Small intestine (tissue), 16 donors: ENCODE measurements at places on chromosomes 2 and 18. TPM values are rescaled to one million over a fixed set of nuclear protein-coding genes. Genes with fewer than 3 reads are reported as not detected.

IL18RAP gene
- 1.00 TPM for polyA plus RNA-seq

NFU1 gene
- 45.4 TPM for polyA plus RNA-seq

ECEL1 gene
- polyA plus RNA-seq, result not detected

MEP1B gene
- 85.4 TPM for polyA plus RNA-seq
